Lung microvascular endothelial cell (primary cell): ENCODE measurements at places on chromosomes 1 and 21. TPM values are rescaled to one million over a fixed set of nuclear protein-coding genes. Genes with fewer than 3 reads are reported as not detected.

GRCh38 chr1:43453442-43454269, at the start of gene HYI:
Gene HYI (minus strand): TSS chr1:43453931. CDS start chr1:43453793, 138 bp downstream.
- DNase-seq, result peak; percentile 88

GRCh38 chr1:168623003-168623828, 46.8 kb downstream of the XCL1 start:
- DNase-seq, result no peak

DNA sequence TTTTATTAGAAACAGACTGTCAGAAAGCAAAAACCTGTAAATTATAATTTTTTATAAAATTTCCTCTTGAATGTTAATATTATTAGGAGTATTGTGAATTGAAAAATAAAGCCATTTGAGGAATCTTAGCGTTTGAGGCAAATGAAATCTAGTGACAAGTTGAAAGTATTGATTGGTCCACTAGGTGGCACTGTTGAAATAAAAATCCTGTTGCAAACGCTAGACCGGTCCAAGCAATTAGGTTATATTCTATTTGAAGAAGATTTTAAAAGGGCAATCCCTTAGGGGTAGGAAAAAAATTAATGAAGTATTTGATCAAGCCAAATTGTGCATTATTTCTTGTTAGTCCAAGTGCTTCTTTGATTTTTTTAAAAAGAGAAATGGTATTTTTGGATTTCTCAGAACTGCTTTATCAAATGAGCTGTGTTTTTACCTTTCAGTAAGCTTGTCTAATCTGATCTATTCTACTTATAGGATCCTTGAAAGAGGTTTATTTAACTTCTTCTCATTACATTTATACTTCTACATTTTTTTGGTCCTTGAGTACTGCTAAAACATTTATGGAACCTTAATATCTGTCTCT, 57.7 kb downstream of the ATG4C start:
- DNase-seq, result peak; percentile 71

GRCh38 chr21:14629461-14629860, 83.3 kb upstream of the SAMSN1 start:
- no peak for DNase-seq

- no peak for DNase-seq
Measured at GRCh38 chr21:39489380-39489924, 37.7 kb downstream of the SH3BGR start.

GRCh38 chr1:36605942-36606640, 123.4 kb upstream of the CSF3R start:
- no peak for DNase-seq

- no peak for DNase-seq
Measured at GRCh38 chr1:156458181-156458503, 42.4 kb downstream of the MEF2D start.

DNA sequence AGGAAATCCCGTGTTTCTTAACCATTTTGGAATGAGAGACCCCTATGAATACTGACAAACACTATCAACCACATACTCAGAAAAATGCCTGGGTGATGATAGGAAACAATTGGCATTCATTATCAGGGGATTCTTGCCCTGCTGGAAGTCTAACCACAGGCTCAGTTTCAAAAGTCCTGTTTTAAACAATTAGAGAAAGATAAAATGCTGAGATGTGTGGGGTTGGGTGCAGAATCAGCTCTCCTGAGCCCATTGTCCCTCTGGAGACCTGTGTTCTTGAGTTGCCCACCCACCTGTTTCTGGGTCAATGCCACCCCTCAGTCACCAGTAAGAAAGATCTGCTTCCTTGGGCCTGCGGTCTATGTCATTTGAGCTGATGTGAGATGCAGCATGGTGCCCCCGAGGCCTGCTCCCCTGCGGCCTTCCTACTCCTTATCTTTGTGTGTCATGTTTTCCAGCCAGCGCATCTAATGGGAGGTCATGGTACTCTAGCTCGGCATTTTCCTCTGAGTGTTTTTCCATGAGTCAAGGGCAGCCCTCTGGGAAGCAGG, 130.3 kb upstream of the PLXNA2 start:
- DNase-seq, result no peak

GRCh38 chr1:41504114-41505035, 19.9 kb upstream of the EDN2 start:
- no peak for DNase-seq

- DNase-seq, result no peak
Measured at GRCh38 chr1:44250068-44250781, 37.0 kb downstream of the DMAP1 start.

DNA sequence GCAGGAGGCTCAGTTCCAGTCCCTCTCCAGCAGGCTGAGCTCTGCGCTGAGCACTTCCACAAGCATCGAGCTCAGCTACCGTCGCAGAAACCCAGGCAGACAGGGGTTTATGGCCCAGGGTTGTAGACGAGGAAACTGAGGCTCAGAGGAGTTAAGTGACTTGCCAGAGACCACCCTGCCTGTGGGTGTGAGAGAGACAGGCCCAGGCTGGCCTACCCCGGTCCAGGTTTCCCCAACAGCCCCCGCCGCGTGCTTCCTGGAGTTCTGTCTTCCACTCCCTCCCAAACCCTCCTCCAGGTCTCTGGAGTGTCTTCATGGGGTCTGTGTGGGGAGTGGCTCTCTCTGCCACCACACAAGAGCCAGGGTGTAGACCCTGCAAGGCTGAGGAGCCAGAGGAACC, 615.9 kb downstream of the PTPRU start:
- no peak for DNase-seq

DNA sequence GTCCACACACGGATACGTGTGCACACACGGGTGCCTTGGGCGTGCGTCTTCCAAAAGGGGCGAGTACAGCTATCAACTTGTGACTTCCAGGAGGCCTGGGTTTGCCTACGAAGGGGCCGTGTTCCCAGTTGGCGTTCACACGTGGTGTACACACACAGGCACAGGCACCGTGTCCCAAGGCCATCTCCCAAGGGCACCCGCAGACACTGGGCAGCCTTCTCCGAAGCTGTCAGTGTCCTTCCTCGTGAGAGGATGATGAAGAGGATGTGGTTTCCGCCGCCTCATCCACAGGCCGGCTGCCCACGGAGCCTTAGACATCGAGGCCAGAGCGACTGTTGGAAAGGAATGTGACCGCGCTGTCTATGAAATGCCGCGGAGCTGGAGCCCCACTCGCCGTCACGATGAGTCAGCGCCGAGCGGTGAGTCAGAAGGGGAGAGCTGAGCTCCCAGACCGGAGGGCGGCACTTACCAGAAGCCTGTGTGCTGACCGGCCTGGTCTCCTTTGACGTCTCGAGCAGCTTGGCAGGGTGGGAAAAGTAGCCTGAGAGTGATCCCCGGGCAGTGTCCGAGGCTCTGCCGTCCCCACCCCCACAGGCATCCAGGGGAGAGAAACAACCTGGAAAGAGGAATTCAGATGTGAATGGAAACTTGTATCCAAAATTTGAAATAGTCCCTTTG, 141.4 kb upstream of the ARHGEF16 start:
- DNase-seq, result peak; percentile 82

DNA sequence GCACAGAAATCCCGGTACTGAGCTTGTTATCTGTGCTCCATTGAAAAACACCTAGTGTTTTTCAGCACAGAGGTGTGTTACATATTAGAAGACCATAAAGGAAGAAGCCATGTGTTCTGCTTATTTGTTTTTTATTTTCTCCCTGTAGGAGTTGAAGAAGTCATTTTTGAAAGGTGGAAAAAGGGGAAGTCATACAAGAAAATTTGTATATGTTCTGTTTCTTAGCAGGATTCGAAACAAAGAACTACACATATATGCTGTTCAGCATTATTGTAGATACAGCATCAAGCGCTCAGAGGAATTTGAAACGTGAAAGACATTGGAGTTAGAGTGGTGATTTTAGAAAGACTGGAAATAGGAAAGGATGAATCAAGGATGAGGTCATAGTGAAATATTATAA, 345.3 kb upstream of the ADGRL2 start:
- no peak for DNase-seq

- DNase-seq, result no peak
Measured at GRCh38 chr1:24827379-24828135, 82.3 kb downstream of the CLIC4 start.

- no peak for DNase-seq
Measured at GRCh38 chr1:178726545-178726944, 1.5 kb downstream of the RALGPS2 start.

- peak; percentile 65 for DNase-seq
Measured at GRCh38 chr1:64242895-64243756, 39.7 kb downstream of the UBE2U start.

DNA sequence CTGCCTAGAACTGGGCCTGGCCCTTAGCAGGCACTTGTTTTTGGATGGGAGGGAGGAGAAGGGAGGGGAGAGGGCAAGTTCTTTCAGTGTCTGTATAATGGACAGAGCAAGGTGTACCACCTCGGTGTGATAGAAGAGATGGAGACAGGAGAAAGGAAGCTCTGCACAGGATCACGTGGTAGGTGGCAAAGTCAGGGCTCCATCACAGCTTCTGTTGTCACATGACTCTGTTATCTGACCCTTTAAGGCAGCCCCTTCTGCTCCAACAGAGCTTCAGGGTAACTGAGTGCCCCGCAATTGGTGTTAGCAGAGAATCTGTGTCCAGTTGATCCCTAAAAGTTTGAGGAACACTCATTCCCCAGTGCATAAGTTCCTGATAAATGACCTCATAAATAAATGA, 16.5 kb upstream of the ETS2 start:
- DNase-seq, result no peak

GRCh38 chr1:6600410-6601048, 2.1 kb downstream of the KLHL21 start:
- peak; percentile 21 for DNase-seq

DNA sequence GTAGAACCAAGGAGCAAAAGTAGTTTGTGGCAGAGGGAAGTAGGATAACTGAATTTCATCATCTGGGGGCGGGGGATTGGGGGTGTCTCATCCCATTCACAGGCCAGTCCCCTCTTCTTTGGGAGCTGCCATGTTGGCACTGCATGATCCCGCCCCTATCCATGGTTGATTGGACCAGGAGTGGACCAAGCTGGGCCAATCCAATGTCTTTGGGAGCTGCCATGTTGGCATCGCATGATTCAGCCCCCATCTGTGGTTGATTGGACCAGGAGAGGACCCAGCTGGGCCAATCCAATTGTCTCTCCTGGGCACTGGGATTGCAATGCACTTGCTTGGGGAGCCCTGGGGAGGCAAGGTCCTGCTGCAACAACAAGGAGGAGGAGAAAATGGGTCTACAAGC, 12.3 kb upstream of the ALPL start:
- no peak for DNase-seq

- no peak for DNase-seq
Measured at GRCh38 chr1:185860311-185860710, 126.1 kb downstream of the HMCN1 start.

- DNase-seq, result no peak
Measured at GRCh38 chr1:8118031-8118451, 91.9 kb upstream of the ERRFI1 start.

- DNase-seq, result no peak
Measured at GRCh38 chr1:64005801-64006200, 197.6 kb upstream of the UBE2U start.

GRCh38 chr1:41696381-41696780, 211.9 kb upstream of the EDN2 start:
- no peak for DNase-seq

DNA sequence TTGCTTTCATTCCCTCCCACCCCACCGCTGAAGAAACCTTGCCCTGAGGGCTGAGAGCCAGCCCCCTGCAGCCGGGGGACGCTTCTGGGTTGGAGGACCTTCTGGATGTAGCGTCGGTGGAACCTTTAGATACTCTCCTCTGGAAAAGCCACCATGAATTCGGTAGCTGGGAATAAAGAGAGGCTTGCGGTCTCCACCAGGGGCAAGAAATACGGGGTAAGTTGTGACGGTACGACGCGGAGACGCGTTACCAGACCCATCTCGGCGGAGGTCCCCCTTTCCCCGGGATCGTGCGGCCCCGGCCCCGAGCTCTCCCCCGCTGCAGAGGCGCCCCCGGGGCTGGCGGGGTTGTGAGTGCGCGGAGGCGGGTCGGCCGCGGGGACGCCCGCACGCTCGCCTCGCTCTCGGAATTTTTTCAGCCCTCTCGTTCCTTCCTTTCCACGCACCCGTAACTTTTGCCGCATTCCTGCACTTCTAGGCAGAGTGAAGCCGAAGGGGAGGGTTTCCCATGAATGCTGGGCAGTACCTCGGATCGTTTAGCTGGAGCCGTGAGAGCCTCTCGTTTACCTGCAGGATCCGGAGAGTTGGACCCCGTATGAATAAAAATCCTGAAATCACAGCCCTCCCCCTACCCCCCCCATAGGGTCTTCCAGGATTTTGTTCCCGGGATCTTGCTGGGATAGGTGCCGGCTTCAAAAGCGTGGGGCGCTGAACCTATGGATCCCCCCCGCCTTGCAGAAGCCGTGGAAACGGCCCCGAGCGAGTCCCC, 671 bp downstream of the KIF26B start:
- peak; percentile 46 for DNase-seq

DNA sequence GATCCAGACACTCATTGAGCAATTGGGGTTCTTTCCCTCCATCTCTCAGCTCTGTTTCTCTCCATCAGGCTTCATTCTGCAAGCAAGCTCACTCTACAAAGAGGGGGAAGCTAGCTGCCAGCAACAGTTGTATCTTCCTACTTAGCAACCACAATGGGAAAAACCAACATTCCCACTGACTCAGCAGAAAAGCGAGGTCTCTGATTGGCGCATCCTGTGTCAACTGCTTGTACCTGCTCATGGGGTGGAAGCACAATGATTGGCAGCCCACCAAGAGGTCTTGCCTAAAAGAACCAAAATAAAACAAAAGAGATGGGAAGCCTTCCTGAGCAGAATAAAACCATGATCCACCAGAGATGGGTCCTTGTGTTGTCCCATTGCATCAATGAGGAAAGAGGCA, 4.0 kb upstream of the CDA start:
- no peak for DNase-seq

DNA sequence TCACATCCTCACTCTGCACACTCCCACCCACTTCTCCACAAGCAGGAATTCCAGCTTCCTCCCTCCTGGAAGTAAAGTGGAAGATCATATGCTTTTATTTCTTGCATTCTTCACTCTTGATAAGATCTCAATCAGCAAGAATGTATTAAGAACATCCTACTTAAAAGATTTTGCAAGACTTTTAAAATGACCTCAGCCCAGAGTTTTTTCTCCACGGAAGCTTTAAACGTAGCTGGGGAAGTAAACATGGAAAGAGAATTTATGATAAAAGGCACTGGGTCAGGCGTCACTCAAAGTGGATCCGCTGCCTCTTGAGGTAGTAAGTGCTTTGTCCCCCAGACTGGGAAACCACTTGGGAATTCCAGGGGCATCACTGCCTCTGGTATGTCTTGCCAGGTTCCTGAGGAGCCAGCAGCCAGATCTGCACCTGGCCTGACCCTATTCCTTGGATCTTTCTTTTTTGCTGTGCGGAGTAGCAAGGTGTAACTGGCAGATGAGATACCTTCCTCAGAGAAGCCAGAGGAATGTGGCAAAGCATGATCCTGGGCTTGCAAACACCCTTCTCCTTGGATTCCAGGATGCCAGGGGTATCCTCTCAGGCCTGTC, 33.9 kb downstream of the CDK18 start:
- DNase-seq, result no peak

The CAMK1G gene
- total RNA-seq, result not detected in 2 replicates

The ZSCAN20 gene
- 5.0 and 6.0 TPM in 2 replicates for total RNA-seq

The SRSF4 gene
- total RNA-seq, result 19.4 and 35.7 TPM in 2 replicates

The CFAP57 gene
- 0.20 and 0.22 TPM in 2 replicates for total RNA-seq

The MXRA8 gene
- total RNA-seq, result 0.20 and 0.44 TPM in 2 replicates

The C1orf216 gene
- total RNA-seq, result 12.2 and 17.1 TPM in 2 replicates

The FAM167B gene
- total RNA-seq, result 0.79 and 0.87 TPM in 2 replicates

The CLDN8 gene
- total RNA-seq, result not detected in 2 replicates

The ELAVL4 gene
- total RNA-seq, result not detected in 2 replicates

The PACC1 gene
- total RNA-seq, result 3.2 and 5.4 TPM in 2 replicates

The KRTAP21-2 gene
- not detected in 2 replicates for total RNA-seq

The SAMD11 gene
- total RNA-seq, result not detected in 2 replicates

The LAMC2 gene
- 1.1 and 3.0 TPM in 2 replicates for total RNA-seq

The OPRD1 gene
- not detected in 2 replicates for total RNA-seq

The TTLL7 gene
- 0.40 and 0.65 TPM in 2 replicates for total RNA-seq

The CADM3 gene
- under 0.01 and 0.40 TPM in 2 replicates for total RNA-seq
